GM04504 (cell line): ENCODE measurements at places on chromosomes 13 and 19.
A peak's percentile ranks its signal among the peaks of the same experiment; 100 is the strongest.

DNA sequence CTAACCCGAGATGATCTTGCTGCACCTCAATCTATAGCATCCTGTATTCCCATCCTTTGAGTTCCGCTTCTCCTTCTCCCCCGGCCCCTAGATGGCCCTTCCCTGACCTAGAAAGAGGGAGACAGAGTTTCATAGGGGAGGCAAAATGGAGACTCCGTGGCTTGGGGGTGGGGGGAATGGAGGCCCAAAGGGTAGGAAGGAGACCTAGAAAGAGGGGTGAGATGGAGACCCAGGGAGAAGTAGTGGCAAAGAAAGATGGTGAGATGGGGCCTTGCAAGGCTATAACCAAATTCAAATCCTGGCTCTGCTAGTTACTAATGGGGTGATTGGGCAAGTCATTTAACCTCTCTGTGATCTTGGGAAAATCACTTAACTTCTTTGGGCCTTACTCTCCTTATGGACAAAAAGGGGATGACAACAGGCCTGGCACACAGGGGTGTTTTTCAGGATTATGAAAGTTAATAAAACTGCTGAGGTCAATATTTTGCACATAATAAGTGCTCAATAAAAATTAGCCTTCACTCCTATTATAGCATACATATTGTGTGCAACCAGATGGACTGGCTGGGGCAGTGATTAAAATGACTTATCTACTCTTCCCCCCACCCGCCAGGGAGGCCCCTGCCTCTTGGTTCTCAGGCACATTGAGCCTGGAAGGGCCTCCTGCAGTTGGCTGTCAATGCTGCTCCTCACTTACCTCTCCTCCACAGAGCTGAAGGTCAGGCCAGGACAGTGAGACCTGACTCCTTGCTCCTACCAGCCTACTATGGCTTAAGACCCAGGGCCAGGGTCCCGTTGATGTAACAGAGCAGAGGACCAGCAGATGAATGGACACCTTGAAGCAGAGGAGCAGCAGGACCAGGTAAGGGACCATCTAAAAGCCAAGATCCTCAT is 633 bp downstream of the SPHK2 start:
- no peak for DNase-seq

DNA sequence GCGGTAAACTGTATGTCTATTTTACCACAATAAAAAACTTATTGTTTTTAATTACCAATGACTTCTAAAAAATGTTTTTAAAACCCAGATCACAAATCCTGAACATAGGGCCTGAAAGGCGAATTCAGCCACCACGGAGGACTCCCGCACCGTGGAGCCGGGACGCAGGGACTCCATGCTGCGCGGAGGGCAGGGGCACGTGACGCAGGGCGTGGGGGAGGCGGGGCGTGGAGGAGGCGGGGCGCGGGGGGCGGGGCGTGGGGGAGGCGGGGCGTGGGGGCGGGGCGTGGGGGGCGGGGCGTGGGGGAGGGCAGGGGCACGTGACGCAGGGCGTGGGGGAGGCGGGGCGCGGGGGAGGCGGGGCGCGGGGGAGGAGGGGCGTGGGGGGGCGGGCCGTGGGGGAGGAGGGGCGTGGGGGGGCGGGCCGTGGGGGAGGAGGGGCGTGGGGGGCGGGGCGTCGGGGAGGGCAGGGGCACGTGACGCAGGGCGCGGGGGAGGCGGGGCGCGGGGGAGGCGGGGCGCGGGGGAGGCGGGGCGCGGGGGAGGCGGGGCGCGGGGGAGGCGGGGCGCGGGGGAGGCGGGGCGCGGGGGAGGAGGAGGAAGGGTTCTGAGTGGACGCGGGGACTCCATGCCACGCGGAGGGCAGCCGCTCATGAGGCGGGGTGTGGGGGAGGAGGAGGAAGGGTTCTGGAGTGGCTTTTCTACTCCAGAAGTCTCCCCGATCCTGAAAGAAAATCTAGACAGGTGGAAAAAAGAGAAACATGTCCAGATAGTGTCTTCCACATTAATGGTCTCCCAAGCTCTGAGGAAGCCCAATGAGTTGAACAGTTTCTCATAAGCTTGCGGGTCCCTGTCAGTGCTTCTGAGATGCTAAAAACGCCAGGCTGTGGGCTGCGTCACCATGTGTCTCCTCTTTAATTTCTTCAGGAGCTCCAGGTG is 4.4 kb upstream of the PROZ start:
- peak; percentile 38 for DNase-seq

DNA sequence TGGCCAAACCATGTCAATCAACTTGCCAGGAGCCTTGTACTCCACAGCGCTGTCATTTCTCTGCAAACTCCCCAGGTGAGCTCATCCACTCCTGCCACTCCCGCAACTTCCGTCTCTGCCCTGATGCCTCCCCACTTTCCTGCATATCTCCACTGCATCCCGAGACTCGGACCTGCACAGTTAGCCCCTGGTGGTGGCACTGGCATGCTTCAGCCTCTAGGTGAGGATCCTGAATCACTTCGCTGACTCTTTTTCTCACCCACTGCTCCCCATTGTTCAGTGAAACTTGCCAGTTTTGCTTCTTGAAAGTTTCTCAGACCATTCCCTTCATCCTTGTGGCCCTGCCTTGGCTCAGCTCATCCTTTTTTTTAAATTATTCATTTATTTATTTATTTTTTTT is 3.4 kb upstream of the CTU1 start:
- no peak for DNase-seq

- no peak for DNase-seq
These were observed 108.8 kb downstream of the KLF12 start for GRCh38 chr13:74025369-74025768.

DNA sequence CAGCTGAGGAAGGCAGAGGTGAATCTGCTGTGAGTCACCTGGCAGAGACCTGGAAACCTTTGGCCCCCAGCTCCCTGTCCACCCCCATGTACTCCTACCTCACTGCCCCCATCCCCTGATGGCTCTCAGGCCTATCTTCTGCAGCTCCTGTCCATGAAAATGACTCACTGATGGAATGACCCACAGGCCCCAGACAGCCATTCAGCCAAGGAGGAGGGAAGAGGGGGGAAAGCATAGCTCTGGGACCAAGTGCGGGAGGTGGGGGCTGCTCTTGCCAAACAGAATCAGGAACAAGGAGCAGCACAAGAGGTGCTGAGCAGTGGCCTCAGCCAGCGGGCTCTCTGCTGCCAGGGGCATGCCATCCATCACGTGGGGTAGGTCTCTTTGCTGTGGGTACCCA is 111.4 kb upstream of the C1QTNF9B start:
- DNase-seq: no peak

- DNase-seq: no peak
These were observed 8.9 kb upstream of the GDF15 start for GRCh38 chr19:18377026-18377425.

- no peak for DNase-seq
These were observed 14.7 kb upstream of the KCTD15 start for GRCh38 chr19:33781996-33782395.

DNA sequence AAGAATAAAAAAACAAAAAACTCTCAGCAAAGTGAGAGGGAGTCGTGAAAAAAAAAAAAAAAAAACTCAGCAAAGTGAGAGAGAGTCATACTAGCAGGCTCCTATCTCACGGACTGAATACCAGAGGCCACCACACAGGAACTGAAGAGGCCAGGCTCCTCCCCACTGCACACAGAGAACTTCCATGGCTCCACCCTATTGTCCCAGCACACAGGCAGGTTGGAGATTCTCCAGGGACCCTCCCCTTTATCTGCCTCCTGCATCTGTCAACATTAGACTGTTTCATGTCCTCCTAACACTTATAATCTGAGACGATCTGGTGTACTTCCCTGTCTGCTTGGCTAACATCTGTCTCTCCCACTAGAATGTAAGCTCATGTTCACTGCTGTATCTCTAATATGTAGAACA is 37.0 kb upstream of the FARP1 start:
- DNase-seq: peak; percentile 42

DNA sequence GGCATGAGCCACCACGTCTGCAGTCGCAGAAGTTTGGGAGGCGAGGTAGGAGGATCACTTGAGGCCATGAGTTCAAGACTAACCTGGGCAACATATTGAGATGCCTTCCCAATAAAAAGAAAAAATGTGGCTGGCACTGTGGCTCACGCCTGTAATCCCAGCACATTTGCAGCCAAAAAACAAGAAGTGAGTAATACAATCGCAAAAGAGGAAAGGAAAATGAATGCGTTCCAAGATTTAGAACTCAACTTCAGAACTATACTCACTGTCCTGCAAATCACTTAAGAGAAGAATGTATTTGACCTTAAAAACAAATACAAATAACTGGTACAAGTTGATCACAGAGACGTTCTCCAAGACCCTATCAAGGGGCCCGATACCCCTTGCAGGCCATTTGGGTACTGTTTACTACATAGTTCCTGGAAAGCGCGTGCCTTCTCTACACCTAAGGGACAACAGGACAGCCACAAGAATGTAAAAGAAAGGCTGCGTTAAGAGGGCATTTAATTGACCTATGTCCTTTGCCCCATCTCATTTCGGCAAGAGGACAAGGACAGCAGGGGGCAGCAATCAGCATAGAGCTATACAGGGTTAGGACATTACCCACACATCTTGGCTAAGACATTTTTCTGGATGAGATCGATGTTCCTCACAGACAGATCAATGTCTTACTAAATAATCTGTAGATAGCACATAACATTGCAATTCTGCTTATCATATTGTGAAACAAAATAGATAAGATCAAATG is 41.3 kb downstream of the FLT3 start:
- DNase-seq: no peak

GRCh38 chr13:91664039-91664438 is 265.6 kb downstream of the GPC5 start:
- DNase-seq: no peak

DNA sequence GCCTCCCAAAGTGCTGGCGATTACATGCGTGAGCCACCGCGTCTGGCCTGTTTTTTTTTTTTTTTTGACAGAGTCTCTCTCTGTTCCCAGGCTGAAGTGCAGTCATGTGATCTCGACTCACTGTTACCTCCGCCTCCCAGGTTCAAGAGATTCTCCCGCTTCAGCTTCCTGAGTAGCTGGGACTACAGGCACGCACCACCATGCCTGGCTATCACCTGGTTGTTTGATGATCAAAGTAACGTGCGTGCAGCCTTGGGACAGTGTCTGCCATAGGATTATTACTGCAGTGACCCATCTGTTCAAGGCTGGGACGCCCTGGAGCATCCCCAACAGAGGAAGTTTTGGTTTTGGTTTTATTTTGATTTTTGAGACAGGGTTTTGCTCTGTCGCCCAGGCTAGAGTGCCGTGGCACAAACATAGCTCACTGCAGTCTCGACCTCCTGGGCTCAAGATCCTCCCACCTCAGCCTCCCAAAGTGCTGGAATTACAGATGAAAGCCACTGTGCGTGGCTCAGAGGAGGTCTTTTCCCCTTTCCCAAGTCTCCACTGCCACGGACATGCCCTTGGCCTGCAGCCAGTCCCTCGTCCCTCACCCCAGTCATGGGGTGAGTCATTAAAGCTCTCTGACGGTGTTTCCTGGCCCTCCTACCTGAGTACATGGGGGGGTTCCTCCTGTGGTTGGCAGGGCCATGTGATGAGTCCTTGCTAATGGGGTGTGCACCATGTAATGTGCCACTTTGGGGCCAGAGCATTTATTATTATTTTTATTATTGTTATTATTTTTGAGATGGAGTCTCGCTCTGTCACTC is 65.6 kb downstream of the IER2 start:
- no peak for DNase-seq
